ENCODE measurements at places on chromosomes 1 and 21.

DNA sequence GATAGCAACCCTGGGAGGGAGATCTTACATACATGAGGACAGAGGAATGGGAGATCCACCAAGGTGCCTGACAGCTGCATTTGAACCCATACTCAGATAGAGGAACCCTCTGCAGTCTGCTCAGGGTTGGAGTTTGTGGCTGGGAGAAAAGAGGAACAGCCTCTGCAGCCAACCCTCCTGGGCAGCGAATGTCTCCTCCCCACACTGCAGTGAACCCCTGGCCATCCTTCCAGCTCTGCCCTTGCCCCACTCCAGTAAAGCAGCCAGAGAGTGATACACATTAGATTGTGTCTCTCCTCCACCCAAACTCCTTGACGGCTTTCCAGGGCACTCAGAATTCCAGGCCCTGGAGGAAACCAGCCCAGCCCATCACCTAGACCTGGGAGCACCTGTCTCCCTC is 137.7 kb downstream of the RUNX1 start:
- no peak for DNase-seq

DNA sequence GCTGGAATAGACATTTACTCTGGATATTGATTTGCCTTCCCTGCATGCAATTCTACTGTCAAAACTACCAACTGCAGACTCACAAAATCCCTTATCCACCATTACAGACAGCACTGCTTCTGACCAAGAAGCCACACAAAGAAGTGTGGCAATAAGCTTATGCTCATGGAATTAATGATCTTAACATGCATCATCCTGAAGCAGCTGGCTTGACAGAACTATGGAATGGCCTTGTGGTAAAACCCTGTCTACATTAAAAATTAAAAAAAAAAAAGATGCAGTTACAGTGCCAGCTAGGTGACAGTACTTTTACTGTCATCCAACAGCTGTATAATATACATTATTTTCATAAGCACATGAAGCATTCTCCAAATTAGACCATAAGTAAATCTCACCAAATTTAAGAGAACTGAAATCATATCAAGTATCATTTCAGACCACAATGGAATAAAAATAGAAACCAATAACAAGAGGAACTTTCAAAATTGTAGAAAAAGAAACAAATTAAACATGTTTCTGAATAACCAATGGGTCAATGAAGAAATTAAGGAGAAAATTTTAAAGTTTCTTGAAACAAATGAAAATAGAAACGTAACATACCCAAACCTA is 70.7 kb downstream of the SCMH1 start:
- DNase-seq = no peak

DNA sequence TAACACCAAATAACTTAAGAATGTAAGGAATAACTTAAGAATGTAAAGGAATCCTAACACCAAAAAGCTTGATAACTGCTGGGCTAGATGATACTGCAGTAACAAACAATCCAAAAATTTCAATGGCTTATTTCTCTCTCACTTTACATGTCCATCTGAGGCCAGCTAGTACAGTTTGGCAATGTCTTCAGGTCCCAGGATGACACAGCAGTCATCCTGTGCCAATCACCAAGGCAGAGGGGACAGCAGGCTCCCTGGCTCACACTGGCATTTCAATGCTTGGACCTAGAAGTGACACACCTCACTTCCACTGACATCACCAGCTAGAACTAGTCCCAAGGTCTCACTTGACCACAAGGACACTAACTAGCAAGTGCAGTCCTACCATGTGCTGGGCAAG is 15.3 kb downstream of the DNAJC11 start:
- DNase-seq = no peak

GRCh38 chr1:101065575-101065974 is 40.0 kb upstream of the DPH5 start:
- no peak for DNase-seq

DNA sequence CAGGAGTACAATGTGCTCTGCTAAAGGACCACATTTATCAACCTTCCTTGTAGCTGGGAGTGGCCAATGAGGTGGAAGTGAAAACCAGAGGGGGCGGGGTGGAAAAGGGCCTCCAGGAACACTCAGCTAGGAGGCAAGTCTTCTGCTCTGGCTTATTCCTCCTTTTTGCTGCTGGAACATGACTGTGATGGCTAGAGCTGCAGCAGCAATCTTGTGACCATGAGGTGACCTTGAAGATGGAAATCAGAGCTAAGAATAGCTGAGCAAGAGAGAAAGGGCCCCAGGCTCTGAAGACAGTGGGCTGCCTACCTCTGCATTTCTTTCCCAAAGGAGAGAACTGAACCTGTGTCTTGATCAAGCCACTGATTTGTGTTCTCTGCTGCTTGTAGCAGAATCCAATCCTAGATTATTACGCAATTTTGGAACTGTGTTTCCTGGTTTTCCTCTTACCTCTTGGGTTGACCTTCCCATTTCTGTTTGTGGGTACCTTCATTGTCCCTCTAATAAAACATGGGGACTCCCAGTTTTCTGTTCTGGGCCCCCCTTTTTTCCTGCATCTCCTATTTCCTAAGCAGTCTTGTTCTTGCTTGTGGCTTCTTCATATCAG is 36.4 kb upstream of the WNT4 start:
- no peak for DNase-seq

- DNase-seq = no peak
These were observed 4.8 kb upstream of the GNPAT start for GRCh38 chr1:231236208-231236591.

GRCh38 chr1:119653839-119654170 is 5.7 kb upstream of the ZNF697 start:
- DNase-seq = no peak

DNA sequence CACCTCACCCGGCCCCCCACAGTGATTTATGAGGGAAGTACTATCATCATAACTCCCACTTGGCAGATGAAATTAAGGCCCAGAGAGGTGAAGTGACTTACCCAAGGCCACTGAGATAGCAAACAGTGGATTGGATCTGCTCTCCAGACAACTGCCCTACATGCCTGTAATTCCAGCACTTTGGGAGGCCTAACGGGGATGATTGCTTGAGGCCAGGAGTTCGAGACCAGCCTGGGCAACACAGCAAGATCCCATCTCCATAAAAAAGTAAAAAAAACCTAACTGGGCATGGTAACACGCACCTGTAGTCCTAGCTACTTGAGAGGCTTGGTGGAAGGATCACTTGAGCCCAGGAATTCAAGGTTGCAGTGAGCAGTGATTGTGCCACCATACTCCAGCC is 14.2 kb upstream of the RNF19B start:
- DNase-seq = no peak

GRCh38 chr1:215557992-215558626 is 9.0 kb upstream of the KCTD3 start:
- DNase-seq = no peak

- no peak for DNase-seq
These were observed 168.6 kb downstream of the TRIM33 start for GRCh38 chr1:114342376-114342775.

- no peak for DNase-seq
These were observed 63.8 kb upstream of the ATP1A1 start for GRCh38 chr1:116309090-116309870.

DNA sequence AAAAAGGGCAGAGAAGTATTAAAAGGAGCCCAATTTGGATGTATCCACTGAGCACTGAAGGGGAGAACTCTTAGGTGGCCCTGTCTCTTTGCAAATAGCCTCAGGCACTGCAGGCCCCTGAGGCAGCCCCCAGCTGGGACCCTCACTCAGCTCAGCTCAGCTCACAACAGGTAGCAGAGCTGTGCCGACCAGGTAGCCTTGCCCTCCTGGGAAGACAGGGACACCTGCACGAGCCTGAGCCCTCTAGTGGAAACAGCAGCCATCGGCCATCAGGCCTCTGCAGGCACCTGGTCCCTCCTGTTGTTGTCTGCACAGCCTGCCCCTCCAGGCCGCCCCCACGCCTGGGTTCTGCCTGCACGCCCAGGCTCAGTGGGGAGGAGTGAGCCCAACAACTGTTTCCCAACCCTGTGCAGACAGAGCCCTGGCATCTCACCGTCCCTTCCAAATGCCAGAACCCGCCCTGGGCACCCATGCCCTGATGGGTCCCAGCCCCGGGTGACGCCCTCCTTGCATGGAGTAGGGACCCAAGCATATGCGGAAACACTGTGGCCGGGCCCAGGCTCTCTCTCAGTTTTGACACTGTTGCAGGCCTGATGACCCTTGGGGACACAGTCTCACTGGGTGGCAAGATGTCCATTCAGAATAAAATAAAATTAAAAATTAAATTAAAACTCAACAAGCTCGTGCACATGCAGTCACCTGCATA is 60.0 kb upstream of the AJAP1 start:
- no peak for DNase-seq

DNA sequence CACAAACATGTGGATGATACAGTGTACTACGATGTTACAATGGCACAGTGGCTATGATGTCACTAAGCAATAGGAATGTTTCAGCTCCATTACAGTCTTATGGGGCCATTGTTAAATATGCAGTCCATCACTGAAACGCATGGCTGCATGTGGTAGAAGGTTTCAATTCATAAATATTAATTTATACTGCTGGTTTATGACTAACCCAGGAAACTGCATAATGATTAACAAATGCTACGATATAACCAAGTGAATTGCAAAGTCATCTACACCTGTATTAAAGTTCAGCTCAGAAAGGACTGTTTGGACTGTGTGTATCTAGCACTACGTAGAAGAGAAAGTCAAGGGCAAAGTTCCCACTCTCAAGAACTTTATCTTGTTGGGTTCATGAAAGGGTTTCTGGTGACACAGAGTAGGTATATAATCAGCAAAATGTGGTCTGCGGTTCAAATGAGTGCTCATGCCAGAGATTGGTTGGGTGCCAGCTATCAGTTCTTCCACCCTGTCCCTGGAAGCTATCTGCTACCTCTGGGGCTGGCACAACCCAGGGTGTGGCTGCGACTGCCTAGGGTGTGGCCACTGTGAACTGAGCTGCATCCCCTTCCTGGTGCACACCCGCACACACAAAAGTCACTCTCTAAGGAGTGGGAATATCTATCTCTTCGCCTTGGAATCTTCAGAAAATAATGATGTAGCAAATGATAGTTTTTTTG is 14.8 kb downstream of the MGST3 start:
- no peak for DNase-seq

DNA sequence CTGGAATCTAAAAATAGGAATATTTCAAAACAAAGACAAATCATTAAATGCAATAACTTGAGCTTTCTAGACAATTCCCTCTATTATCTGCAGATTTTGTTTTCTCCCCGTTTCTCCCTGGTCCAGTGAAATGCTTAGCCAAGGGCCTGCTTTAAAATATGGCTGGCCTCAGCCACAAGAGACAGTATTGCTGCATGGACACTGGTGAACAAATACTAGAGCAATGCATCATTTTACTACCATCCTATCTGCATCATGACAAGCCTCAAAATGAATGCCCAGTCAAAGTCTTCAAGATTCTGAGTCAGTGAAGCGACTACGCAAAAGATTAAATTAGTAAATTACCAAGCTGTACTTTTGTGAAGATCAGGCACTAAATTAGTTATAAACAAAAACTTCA is 80.5 kb downstream of the ENAH start:
- peak; percentile 35 for DNase-seq

DNA sequence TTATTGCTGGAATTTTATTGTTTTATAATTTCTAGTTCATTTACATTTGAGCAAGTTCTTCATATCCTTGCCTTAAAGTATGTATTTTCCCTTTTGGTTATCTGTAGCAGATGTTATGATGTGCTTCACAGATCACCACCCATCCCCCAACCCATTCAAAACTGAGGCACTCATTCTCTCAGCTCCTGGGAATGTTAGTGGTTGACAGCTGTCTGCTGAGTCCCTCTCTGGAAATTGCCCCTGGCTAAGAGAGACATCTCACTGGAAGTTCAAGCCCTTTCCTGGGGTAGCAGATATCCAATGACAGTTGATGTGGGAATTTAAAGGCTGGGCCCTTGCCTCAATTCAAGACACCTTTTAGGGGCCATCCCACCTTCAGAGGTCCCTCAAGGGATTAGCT is 4.3 kb upstream of the DPYD start:
- peak; percentile 60 for DNase-seq

DNA sequence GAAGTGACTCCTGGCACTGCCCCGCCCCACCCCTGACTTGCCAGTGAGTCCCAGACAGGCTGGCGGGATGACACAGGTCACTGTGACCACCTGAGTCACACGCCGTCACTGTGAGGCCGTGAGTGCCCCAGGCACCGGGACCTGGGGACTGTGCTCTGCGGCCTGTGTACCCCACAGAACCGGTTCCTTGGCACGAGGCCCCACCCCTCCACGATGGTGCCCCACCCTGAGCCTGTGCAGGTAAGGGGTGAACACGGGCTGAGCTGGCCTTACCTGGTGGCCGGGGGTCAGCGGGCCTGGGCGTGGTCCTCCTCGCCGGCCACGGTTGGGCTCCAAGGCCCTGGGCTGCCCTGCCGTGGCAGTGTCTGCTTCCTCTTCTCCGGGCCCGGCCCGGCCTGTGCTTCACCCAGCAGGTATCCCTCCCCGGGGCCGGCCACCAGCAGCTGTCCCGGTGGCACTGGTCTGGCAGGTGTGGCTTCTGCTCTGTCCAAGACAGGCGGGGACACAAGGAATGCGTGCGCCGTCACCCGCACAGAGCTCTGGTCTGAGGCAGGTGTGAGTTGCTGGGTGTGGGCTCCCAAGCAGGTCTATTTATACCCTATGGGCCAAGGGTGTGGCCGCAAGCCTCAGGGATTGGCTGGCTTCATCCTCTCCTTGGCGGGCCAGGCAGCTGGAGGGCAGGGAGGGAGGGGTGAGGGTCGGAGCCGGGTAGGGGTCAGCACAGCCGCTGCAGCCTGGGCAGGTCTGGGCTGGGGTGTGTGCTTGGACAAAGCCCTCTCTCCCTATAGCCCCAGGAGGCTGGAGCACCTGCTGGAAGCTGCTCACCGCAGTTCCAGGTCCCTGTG is at the start of gene RNF223:
Gene RNF223, minus strand, starts transcription at position 564 of the 845 bp plus-strand sequence. CDS start 1,740 bp downstream, outside the sequence.
- no peak for DNase-seq

DNA sequence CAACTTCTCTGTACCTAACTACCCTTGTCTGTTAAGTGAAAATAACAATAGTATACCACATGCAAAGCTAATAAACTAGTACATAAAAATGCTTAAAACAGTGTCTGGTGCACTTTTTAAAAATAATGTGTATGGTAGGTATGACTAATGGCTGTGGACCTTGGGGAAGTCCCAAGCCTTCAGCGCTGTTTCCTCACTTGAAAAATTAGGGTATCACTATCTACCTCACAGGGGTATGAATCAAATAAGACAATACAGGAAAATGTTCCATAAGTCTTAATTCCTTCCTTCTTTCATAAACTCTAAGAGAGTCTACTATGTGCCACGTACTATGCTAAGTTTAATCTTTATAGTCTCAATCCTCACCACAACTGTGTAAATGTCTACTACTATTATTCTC is 32.0 kb downstream of the EGLN1 start:
- DNase-seq = peak; percentile 70

DNA sequence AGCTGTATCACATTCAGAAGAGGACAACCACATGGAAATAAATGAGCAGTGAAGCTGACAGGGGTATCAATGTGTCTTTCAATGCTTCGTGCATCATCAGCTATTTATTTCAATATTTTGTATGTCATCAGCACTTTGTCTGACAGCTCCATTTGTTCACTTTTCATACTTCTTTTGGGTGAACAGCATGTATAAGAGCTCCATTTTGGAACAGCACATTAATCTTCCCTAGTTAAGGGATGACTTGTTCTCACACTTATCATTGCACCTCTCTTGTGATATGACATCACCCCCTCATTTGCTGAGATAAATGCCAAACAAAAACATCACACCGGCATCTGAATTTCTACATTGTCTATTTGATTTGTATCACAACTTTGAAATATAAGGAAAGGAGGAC is 190.6 kb upstream of the SAMSN1 start:
- DNase-seq = no peak
